ENCODE measurements at places on chromosomes 7 and 10. TPM values are rescaled to one million over a fixed set of nuclear protein-coding genes. Genes with fewer than 3 reads are reported as not detected.

- DNase-seq: peak; percentile 27
Measured at GRCh38 chr10:132899054-132899750, 43.2 kb downstream of the CFAP46 start.

Gene PRTFDC1
- total RNA-seq: 6.5 TPM

DNA sequence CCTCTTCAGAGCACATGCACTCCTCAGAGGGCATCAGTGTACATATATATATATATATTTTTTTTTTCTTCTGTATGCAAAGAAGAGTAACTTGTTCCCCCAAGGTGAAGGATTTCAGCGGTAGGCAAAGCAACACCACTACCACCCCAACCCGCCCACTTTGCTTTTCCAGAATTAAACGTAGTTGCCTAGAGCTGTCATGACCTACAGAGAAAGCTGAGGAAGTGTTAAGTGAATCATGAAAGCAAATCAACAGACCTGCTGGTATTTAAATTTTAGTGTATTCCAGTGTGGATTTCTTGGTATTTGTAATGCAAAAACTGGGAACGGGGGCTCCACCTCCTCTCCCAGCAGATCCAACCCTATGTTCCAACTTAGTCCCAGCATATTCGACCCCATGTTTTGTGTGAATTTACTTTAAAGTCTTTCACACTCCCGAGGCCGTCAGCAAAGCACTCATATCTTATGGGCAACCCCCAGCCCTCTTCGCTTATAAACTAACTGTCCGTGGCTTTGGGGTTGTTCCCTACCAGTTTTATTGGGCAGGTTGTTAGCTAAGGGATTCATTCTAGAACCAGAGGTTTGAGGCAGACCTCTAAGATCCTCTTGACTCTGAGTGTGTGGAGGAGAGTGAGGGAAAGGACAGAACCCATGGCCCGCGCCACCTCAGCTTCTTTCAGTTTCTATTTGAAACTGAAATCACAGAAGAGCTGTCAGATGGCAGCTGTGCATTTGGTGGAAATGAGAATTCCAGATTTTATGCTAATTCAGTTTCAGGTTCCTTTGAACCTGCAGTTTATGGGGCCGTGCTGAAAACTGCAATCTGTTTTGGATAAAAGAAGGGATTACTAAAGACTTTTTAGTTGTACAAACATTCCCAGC lies 450.2 kb upstream of the GALNT17 start:
- no peak for DNase-seq

DNA sequence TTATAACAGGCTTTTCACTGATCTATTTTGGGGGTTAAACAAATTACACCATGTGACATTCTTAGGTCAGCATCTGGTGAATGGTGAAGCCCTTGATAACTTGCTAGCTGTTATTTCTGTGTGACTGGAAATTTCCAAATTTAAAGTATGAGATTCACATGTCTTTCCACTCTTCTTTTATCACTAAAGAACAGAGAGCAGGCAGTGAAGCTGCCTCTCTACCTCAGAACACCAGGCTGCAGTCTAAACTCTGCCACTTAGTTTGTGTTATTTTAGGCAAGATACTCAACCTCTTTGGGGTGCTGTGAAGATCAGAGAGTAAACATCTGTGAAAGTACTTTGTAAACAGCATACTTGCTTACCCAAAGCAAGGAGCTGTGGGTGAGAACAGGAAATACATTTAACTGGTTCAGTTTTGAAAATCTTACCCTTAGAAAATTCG lies 15.5 kb upstream of the SP4 start:
- no peak for DNase-seq

- DNase-seq: no peak
Measured at GRCh38 chr7:91068136-91068795, 196.0 kb upstream of the FZD1 start.

All from Right ventricle myocardium superior (tissue), 1 donor.